Astrocyte of the spinal cord (primary cell): ENCODE measurements at places on chromosomes 13 and 19.

GRCh38 chr19:46574533-46574932 is 26.6 kb upstream of the CALM3 start:
- DNase-seq, result no peak

GRCh38 chr19:18183529-18183928 is 9.5 kb upstream of the MPV17L2 start:
- DNase-seq, result no peak

DNA sequence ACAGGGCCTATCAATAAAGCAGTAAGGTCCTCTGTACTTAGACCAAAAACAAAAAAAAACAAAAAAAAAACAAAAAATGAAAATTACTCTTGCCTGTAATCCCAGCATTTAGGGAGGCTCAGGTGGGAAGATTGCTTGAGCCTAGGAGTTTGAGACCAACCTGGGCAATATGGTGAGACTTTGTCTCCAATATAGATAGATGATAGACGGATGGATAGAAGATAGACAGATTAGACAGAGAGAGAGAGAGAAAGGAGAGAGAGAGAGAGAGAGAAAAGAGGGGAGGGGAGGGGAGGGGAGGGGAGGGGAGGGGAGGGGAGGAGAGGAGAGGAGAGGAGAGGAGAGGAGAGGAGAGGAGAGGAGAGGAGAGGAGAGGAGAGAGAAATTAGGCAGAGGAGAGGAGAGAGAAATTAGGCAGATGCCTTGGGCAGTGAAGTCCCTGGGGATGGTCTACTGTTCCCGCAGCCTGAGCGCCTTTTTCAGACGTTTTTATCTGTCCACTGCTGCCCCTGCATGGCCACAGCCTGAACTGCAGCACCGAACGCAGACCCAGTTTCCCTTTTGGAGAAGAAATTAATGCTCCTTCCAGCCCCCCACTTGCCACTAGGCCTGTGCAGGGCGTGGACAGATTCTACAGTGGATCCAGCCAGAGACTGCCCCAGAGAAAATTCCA is 9.8 kb upstream of the ZNF627 start:
- DNase-seq, result peak; percentile 44

DNA sequence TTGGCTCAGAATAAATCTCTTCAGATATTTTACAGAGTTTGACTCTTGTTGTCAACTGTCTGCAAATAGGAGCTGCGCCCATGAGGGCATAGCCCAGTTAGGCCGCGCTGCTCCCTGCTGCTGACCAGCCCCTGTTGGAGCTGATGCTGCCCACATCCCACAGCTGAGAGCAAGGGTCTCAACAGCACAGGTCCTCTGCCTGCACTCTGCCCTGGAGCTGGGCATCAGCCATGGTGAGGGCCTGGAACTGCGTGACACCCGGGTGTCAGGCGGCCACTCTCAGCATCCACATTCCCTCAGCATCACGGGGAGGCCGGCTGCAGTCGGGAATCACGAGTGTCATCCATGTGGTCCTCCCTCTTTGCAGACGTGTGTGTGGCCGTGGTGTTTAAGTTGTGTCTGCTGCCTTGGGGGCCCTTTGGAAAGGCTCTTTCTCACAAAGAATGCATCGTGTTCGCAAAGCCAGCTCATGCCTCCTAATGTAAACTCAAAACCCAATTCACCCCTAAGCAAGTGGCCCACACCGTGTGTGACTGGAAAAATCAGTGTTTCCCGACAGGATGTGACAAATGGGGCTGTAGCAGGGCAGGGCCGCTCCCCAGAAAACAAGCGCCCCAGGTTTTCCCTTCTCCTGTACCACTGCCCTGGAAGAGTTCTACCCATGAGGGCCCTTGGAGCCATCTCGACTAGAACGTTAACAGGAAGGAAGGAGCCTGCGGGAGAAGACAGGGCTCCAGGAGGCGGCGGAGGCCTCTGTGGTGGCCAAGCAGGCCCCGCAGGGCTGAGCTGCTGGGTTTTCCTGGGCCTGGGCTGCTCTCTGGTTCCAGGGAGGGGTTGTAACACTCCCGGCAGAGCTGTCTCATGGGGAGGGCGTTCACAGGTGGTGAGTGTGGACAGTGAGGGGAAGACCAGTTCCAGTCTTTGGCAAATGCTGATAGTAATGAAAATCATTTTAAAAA is 20.3 kb downstream of the ATP11A start:
- DNase-seq, result no peak

DNA sequence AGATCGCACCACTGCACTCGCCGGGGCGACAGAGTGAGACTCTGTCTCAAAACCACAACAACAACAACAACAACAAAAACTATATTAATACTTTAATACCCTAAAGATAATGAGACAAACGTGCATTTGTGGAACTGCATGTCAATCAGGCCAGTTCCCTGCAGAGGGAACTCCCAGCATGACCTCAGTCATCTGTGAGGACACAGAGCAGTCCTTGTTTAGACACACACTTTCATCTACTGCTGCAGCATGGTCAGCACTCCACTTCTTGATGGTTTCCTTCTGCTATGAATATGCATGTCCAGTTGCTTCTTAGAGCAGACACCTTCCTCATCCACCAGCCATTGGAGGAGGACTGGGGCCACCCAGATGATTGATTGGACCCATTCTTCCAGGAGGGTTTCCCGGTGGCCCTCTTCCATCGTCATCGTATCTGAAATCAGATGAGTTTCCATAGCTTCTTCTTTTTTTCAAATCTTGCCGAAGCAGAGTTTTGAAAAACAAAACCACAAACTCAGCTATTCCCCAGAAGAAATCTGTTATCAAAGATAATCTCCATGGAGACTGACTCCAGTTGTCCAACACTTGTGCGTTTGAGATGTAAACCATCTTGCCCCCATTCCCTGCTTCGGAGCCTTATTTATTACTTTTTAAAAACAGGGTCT is 26.5 kb downstream of the ZNF607 start:
- no peak for DNase-seq

GRCh38 chr13:110360598-110360997 is 53.5 kb downstream of the COL4A2 start:
- no peak for DNase-seq

DNA sequence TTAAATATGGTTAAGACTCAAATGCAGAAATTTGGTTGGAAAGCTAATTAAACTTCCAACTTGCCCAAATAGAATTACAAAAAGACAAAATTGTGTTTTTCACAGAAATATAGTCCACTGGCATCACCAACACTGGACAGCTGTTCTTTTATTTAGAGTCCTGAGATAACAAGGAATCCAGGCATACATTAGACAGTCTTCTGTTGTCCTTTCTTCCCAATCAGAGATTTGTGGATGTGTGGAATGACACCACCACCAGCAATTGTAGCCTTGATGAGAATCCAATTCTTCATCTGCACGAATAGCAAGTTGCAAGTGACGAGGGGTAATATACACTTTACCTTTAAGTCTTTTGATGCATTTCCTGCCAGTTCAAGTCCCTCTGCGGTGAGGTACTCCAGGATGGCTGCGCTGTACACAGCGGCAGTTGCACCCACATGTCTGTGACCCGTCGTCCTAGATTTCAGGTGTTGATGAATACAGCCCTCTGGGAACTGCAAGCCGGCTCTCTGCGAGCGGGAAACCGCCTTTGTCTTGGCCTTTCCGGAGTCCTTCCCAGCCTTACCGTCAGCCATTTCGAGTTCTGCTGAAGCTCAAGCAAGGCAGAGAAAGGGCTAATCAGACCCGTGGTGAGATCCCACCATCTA is 14.7 kb downstream of the UBAC2 start:
- DNase-seq, result no peak

- DNase-seq, result no peak
These were observed 6.0 kb upstream of the FFAR2 start for GRCh38 chr19:35442091-35442490.

- no peak for DNase-seq
These were observed 3.6 kb upstream of the REXO1 start for GRCh38 chr19:1851654-1852580.

- peak; percentile 71 for DNase-seq
These were observed 293.6 kb downstream of the DNAJC15 start for GRCh38 chr13:43316946-43317353.

DNA sequence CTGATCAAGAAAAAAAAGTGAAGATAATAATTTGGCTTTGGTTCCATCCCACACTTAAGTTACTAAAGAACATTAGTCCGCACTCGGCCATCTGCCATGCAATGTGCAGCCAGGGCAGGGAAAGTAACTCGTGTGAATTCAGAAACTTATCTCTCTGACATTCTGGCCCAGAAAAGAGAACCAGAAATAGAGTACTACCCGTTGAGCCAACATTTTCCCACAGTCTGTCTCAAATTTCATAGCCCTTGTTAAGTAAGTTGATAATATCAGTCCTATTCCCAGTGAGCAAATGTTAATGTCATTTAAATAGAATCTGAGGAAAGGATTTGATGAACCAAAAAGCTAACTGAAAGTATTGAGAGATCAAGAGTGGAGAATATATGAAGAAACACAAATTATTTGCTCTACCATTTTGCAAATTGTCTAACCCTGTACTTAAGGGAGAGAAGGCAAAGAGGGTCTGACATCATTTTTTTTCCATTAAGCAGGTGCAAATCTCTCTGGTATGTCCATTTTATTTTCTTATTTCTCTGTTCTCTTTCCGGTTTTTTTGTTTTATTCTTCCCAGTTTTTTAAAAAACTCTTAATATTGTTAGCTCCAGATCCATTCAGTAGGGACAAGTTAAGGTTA is 156.3 kb downstream of the NDFIP2 start:
- DNase-seq, result no peak

- DNase-seq, result peak; percentile 18
These were observed 437 bp downstream of the SMARCA4 start for GRCh38 chr19:10961073-10961860.

- DNase-seq, result peak; percentile 37
These were observed 964 bp downstream of the KHSRP start for GRCh38 chr19:6423499-6424194.

DNA sequence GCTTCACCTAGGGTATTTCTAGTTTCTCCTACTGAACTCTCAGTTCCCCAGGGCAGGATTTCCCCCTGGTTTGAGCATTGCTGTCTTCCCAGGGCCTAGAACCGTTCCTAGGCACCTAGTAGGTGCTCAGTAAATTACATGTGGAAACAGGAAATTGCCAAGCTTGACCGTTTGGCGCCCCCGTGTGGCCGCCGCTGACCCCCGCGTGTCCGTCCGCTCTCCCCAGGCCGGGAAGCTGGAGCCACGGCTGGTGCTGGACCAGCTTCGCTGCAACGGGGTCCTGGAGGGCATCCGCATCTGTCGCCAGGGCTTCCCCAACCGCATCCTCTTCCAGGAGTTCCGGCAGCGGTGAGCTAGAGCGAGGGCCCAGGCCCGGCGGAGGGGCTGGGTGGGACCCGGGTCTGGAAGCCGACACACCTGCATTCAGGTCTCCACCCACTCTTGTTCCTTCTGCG is 55.5 kb downstream of the MYH14 start:
- DNase-seq, result no peak

DNA sequence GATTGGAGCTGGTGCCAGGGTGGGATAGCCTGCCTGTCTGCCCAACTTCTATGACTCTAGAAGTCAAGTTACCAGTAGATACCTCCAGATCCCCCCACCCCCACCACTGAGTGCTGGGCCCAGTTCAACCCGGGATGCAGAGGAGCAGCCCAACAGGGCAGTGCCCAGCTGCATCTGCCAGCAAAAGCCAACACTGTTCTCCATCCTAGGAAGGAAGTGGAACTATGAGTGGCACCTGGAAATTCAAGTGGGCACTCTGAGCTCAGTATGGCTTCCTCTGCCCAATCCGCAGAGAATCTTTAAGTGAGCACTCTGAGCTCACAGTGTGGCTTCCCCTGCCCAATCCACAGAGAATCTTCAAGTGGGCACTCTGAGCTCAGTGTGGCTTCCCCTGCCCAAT is 14.2 kb downstream of the TUBGCP3 start:
- no peak for DNase-seq

GRCh38 chr13:50850445-50850844 is 7.0 kb upstream of the DLEU7 start:
- DNase-seq, result no peak

GRCh38 chr19:19525611-19526380 is 2.9 kb upstream of the YJEFN3 start:
- no peak for DNase-seq

DNA sequence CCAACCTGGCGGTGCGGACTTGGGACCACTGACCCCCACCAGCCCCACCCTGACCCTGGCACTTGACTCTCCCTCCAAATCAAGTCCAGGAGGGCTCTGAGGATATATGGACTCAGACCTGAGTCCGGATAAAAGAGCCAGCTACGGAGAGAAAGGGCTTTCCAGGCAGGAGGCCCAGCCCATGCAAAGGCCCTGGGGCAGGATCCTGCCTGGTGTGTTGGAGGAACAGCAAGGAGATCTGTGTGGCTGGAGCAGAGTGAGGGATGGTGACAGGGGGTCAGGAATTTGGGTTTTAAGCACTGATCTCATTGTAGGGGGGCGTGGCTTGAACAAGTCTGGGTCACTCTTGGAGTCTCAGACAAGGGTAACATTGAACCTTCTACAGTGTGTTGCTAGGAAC is 474 bp upstream of the ZNRF4 start:
- DNase-seq, result no peak

DNA sequence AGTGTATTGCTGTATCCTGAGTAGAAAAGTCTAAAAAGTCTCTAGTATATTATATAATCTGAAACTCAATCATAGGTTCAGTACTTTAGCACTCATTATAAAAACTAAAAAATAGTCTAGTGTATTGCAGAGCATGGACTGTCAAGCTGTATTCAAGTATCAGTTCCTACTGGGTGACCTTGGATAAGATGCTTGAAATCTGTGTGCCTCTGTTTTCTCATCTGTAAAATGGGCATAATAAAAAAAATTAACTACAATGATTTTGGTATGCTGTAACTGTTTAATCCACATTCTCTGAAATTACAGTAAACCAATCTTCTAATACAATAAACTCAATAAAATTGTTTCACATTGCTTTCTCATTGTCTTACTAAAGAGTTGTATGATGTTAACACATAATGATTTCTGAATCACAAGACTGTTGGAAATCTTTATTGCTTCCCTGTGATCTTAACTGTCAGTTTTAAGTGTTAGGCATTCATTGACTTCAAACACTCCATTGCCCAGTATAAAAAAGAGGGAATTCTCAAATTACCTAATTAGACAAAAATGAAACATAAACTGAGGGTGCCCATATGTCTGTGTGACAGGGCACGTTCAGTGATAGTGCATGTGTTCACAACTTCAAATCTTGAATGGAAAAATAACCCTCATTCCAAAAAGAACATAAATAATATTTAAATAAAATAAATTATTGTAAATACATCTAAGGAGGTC is 2.2 kb downstream of the STARD13 start:
- DNase-seq, result no peak

GRCh38 chr13:42594481-42595252 is 20.7 kb downstream of the TNFSF11 start:
- peak; percentile 81 for DNase-seq

GRCh38 chr19:11174336-11174735 is 18.8 kb upstream of the SPC24 start:
- no peak for DNase-seq

- DNase-seq, result peak; percentile 96
These were observed at the start of gene MCOLN1 for GRCh38 chr19:7522072-7522922. TSS of gene MCOLN1 (plus strand) at chr19:7522624. CDS start at chr19:7522751, 127 bp downstream.

GRCh38 chr13:98664047-98664446 is 87.1 kb upstream of the STK24 start:
- DNase-seq, result peak; percentile 89
